ENCODE measurements at places on chromosomes 2 and 18.

- DNase-seq: no peak
Observed at GRCh38 chr2:17879913-17880274, 1.4 kb downstream of the KCNS3 start.

- DNase-seq: no peak
Observed at GRCh38 chr2:38214209-38214717, 138.3 kb upstream of the CYP1B1 start.

DNA sequence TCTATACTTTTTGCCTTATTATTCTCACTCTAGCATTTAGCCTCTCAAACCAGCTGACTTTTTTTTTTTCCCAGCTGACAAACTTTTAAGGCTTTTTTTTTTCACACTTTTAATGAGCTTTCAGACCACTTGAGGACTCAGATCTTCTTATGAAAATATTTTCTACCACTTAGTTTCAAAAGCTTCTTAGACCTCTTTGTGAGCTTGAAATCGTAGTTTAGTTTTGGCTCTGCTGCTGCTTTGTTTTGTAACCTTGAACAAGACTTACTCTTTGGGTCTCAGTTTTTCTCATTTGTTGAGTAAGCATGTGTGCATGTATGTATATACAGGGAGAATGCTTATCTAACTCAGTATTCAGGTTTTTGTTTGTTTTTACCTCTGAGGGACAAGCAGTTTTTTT, 3.5 kb downstream of the NBEAL1 start:
- no peak for DNase-seq

DNA sequence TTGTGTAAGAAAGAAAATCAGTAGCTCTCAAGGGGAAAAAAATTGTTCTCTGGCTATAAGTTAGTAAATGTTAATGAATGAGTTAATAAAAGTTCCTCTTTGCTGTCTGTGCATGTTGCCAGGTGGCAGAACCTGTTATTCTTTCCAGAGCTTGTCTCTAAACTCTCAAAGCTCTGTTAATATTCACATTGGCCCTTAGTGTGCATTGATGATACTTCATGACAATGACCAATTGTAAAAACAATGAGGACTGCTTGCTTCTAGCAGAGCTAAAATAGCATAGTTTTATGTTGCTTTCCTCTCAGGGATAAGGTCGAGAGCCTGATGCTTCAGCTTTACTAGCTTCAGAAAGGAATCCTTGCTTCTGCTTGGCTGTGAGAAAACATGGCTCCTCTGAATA, 91.5 kb downstream of the RAD51AP2 start:
- no peak for DNase-seq

GRCh38 chr2:3587021-3587420, 7.9 kb upstream of the COLEC11 start:
- DNase-seq: no peak

GRCh38 chr2:129347486-129348217, 631.8 kb upstream of the RAB6C start:
- DNase-seq: no peak

- DNase-seq: no peak
Observed at GRCh38 chr2:109648041-109648527, 33.9 kb downstream of the SOWAHC start.

DNA sequence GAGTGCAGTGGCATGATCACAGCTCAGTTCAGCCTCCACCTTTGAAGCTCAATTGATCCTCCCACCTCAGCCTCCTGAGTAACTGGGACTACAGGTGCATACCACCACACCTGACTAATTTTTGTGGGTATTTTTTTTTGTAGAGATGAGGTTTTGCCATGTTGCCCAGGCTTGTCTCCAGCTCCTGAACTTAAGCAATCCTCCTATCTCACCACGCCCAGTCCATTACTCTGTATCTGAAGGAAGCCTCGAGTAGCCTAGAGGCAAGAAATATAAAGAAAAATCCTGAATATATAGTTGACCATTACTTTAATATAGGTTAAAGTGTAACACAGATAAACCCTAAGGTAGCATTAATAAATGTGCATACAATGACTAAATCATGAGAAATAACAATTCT, 686.8 kb upstream of the PIK3C3 start:
- no peak for DNase-seq

DNA sequence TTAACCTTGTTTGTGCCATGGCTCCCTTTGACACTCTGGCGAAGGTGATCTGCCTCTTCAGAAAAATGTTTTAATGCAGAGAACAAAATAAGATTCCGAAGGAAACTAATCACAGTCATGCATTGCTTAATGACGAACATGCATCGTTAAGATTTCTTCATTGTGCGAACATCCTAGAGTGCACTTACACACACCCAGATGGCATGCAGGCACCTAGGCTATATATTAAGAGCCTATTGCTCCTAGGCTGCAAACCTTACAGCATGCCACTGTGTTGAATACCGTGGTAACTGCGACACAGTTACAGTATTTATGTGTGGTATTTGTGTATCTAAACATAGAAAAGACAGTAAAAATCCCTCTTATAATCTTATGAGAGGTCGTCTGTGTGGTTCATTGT, 8.3 kb downstream of the ASAP2 start:
- DNase-seq: no peak

- no peak for DNase-seq
Observed at GRCh38 chr2:190459881-190460280, 51.7 kb downstream of the MFSD6 start.

GRCh38 chr2:47310801-47311560, 92.0 kb upstream of the MSH2 start:
- no peak for DNase-seq

- DNase-seq: no peak
Observed at GRCh38 chr2:17940091-17940630, 61.7 kb downstream of the KCNS3 start.

GRCh38 chr2:134454426-134454825, 200.6 kb downstream of the MGAT5 start:
- no peak for DNase-seq

GRCh38 chr2:44929735-44930273, 11.7 kb upstream of the SIX3 start:
- DNase-seq: no peak

- no peak for DNase-seq
Observed at GRCh38 chr2:6872394-6872793, 5.2 kb upstream of the RSAD2 start.

DNA sequence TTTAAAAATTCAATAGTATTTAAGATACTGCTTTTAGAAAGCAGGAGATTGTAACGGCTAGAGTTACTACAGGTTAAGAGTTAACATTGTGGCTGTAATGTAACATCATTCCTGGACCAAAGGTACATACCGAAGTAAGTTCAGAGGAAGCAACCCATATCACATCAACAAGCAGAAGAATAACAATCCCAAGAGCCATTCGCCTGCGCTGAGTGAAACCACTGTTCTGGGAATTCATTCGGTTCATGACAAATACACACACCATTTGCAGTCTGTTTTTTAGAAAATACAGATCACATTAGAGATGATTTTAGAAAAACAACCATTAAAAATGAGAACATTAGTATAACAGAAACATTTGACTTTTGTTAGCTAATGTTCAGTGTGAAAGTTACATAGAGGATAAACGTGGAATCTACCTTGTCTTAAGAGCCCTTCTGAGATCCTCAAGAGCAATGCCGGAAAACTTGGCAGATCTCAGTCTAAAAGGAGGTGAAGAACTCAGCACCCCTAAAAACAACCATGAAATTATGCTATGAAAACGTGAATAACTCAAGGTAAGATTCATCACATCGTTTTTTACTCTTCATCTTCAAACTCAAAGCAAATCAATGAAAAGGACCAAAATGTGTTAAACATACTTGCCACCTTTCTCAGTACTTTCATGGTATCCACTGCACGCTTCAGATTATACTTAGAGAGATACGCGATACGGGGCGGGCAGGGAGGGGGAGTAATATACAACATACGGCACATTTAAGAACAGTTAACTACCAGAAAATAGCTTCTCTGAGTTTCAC, 1.2 kb downstream of the SLC35F5 start:
- no peak for DNase-seq

DNA sequence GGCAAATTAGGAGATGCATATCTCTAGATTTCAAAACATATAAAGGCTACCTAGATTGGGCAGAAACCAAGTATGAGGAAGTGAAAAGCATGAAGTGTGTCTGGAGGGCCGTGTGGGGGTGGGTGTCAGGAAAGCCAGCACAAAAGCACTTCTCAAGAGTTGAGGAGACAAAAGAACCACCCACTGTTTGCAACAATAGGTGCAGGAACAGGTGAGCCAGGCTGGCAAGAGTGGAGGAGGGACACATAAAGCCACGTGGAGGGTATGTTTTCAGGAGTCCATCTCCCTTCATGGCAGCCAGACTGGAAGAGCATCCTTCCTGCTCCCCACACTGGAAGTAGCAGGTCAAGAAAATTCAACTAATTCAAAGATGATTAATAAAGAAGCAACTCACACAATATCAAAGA, 96.4 kb downstream of the CERS6 start:
- DNase-seq: no peak

- DNase-seq: no peak
Observed at GRCh38 chr18:52615943-52616342, 275.9 kb downstream of the DCC start.

DNA sequence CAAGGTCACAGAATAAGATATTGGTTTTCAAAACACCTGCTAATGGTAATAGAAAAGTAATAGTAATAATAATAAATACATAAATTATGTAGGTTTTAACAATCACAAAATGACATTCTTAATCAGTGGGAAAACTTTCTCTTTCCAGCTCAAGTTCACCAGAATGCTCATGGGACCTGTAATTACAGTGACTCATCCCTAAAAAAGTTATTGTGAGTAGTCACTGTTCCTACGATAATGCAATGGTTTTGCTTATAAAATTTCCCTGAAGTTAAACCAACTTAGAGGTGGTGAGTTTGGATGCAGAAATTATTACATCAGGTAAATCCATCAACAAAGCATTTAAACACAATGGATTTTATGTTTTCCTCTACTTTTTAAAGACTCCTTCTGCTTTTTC, 502.3 kb downstream of the PID1 start:
- no peak for DNase-seq

GRCh38 chr2:56287508-56287907, 103.7 kb downstream of the CCDC85A start:
- DNase-seq: no peak

DNA sequence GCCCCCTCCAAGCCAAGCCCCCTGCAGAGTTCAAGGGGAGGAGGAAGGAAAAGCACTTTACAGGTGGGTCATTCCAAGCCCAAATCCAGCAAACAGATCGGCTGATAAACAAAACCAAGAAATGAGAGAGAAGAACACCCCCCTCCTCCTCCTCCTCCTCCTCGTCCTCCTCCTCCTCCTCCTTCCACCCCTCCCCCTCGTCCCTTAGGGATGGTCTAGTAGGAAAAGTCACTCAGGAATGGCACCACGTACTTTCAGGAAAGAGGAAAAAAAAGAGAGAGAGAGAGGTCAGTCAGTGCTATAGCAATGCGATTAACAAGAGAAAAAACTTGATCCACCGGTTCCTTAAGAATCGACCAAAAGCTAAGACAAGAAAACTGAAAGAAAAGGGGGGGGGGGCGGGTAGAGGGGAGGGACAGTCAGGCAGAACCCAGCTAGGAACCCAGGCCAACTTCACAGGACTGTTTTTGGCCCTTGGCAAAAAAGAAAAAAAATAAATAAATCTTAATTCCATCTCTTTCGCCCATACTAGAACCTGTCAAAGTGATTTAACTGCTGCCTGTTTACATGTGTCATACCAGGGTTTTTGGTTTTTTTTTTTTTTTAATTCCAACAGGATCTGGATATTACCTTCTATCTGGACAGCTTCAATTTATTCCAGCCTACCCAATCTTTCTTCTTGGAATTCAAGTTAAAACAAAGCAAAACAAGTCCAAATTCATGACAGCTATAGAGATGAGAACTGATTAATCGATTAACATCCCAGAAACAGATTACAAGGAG, 906 bp downstream of the IKZF2 start:
- no peak for DNase-seq

DNA sequence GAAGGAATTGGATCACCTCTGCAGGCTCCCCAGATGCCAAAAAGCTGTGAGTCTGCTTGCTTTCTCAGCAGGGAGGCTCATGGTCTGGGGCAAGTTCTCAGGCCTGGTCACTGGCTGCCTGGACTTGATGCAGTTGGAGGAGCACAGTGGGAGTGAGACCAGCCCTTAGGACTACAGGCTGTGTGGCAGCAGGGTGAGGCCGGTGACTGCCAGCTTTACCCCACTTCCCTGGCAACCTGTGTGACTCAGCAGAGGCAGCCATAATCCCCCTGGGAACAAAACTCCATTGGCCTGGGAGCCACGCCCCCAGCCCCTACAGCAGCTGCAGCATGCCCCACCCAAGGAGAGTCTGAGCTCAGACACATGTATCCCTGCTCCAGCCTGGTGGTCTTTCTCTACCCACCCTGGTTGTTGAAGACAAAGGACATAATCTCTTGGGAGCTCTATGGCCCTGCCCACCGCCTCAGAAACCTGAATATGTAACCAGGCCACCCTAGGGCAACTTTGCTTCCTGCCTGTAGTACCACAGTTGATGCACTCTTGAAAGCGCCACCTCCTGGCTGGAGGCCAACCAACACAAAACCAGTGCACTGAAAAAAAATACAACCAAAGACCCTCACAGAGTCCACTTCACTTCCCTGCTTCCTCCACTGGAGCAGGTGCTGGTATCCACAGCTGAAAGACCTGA, 106.8 kb upstream of the SPATS2L start:
- DNase-seq: no peak

- DNase-seq: peak; percentile 44
Observed at GRCh38 chr2:191049728-191050639, 36.0 kb upstream of the STAT1 start.

GRCh38 chr2:191013682-191013931, 364 bp downstream of the STAT1 start:
- DNase-seq: no peak

DNA sequence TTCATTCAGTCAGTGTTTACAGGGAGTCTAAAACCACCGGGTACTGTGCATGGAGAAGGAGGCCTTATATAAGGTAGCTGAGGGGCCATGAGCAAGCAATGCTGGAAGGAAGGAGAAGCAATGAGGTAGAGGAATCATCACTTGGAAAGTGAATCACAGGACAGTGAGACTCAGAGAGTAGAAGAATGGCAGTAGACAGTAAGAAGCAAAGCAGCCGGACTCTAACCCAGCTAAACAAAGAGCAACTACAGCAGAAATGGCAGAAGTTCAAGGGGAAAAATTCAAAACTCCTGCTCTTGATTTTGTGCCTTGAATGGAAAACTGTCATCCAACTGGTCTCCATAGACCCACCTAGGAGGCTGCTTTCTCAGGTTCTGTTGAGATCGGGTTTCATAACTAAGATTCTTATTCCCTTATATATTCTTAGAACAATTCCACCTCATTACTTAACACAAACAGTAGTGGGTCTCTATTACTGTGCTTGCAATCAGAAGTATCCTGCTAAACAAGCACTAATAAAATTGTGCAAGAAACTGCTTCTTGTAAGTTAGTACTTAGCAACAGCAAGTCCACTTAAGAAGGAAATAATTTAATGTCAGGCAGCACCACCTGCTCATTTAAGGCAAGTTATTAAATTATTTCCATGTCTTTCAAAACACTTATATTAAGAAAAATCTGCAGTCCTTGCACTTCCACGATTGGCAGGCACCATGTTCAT, 68.0 kb downstream of the RBMS1 start:
- DNase-seq: no peak

- DNase-seq: no peak
Observed at GRCh38 chr2:96926791-96927190, 56.9 kb upstream of the SEMA4C start.

Measured in CD4-positive, alpha-beta T cell treated with Interleukin-4 for 4 hours (primary cell).